ENCODE measurements at places on chromosomes 16 and 17. TPM values are rescaled to one million over a fixed set of nuclear protein-coding genes. Genes with fewer than 3 reads are reported as not detected.

KRT32 gene
- not detected for total RNA-seq

HOXB6 gene
- 0.20 TPM for total RNA-seq

- no peak for DNase-seq
Measured at GRCh38 chr17:50051606-50052005, 4.3 kb upstream of the ITGA3 start.

GRCh38 chr16:72819345-72819744 lies 228.6 kb downstream of the ZFHX3 start:
- DNase-seq = no peak

DNA sequence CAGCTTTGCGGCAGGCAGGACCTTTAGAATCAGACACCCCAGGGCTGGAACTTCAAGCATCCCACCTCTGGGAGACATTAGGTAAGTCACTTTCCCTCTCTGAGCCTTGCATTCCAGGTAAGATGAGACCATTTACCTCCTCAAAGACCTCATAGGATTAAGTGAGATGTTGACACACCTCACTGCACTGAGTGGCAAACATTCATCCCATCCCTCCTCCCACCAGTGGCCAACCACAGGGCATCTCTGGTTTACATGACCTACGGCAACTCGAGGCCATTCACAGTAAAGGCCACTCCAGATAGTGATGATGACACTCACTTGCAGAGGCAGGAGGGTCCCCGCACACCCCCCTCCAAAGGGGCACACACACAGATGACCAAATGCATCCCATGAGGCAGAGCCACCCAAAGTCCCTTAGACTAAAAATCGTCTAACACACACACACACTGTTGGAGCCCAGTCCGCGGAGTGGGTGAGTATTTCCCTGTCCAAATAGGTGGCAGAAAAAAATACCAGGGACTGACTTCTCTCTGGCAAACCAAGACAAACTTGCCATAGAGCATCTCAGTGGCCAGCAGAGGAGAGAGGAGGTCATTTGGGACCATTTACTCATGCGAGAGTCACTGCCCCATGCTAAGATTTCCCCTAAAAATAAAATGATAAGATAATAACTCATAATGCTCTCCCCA lies 454.9 kb downstream of the SOX9 start:
- DNase-seq = no peak

CNGB1 gene
- not detected for total RNA-seq

NPIPB9 gene
- 0.30 TPM for total RNA-seq

- DNase-seq = no peak
Measured at GRCh38 chr17:74223901-74224300, 10.5 kb downstream of the TTYH2 start.

KRTAP1-5 gene
- total RNA-seq = not detected

DNA sequence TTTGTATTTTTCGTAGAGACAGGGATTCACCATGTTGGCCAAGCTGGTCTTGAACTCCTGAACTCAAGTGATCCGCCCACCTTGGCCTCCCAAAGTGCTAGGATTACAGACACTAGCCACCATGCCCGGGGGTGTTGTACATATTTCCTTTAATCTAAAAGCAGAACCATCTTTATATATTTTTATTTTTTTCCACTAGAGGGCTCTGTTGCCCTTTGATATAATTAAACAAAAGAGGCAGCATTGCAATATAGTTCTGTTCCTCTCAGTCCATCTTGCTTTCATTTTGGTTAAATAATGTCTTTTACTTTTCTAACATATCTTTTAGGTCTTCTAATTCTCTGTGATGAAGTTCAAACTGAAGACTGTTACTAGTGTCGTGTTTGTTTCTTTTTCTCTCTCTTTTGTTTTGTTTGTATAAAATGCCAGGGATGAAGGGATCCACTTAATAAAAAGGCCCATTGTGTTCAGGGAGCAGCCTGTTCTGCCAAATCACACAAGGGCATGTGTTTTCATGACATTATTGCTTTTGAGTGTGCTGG lies 23.4 kb downstream of the WWOX start:
- DNase-seq = no peak

DNA sequence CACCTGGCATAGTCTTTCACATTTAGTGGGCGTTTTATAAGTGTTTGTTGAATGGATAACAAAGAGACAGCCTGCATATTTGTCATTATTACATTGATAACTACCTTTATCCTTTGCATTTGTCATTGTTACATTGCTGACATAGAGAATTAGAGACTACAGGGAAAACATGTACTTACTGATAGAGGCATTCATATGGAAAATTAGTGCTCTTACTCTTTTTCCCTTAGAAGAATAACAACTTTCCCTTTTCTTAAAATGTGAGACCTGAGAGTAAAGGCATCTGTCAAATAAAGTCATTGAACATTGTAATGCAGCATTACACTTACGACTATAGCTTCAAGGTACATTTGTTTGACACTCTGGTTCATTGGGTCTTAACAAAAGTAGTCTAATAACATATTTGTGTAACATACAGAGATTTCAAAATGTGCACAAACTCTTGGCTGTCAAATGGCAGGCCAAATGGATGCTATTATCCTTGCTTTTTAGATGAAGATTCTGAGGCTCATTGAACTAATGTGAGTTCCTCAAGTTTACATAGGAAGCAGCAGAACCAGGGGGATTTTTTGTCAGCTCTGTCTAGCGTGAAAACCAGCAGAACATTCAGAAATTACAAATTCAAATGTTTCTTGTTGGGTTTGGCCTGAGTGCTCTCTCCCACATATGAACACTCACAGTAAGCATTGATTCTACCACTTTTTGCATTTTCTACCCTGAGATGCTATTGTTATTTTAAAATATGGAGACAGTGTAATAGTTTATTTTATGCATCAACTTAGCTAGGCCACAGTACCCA lies 28.5 kb downstream of the SMIM36 start:
- DNase-seq = no peak

PLA2G10 gene
- not detected for total RNA-seq

DNA sequence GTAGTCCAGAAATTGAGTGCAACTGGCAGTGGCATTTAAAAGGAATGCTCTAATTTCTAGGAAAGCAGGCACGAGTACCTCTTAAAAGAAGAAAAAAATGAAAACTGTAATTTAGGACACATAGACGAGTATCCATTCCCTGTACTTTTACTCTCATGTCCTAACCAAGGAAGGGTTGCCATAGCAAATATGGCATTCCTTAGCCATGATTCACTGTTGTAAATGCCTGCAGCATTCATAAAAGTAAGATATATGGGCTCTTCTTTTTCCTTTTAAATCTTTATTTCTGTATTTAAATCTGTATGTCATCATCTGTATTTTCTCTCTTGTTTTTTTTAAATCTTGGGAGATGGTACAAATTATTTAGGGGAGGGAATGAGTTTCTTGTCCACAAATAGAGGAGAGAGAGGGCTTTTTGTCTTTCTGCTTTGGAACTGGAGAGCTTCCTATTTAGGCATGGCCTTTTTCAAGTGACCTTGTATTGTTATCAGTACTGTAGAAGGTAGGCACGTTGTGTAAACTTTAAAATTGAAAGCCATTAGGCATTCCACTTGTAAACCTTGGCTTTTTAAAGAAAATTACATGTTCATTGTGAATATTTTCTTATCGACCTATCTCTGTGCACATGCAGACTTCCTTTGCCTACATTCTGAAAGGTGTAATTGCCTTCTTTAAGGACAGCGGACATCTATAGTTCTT lies 50.0 kb downstream of the TENT4B start:
- DNase-seq = no peak

PGS1 gene
- 18.3 TPM for total RNA-seq

PRR11 gene
- total RNA-seq = 1.1 TPM

CHST5 gene
- 0.07 TPM for total RNA-seq

STH gene
- not detected for total RNA-seq

DNA sequence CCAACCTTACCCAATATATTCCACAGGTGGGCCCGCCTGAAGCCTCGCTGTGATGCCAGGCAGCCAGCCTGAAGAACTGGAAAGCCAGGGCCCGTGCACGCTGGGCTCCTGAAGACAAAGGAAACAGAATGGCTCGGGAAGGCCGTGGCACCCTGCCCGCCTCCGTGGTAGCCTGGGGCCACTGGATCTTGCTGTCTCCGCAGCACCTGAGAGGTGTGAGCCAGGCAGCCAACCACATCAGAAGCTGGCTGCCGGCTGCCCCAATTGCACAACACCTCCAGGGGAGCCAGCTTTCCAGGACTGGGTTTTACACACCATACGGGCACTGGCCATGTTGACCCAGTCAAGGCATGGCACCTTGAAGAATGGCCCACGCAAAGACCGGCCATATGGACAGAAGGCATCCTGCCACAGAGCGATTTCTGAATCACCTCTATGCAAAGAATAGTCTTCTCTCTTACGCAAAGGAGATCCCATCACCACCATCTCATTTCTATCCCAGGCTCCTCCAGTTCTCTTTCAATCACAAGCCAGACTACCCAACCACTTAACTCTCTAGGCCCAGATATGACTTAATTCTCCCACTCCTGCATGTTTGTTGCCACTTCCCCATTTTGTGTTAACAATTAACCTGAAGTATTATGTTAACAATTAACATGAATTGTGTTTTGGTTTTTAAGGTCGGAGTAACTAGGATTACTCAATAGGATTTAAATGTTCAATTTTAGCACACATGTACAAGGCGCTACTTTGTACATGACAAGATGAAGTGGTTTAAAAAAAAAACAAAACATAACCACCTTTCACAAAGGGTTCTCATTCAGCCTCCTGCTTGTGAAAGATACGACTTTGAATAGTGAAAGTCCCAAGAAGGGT lies 32.1 kb downstream of the ZFHX3 start:
- DNase-seq = no peak

DNA sequence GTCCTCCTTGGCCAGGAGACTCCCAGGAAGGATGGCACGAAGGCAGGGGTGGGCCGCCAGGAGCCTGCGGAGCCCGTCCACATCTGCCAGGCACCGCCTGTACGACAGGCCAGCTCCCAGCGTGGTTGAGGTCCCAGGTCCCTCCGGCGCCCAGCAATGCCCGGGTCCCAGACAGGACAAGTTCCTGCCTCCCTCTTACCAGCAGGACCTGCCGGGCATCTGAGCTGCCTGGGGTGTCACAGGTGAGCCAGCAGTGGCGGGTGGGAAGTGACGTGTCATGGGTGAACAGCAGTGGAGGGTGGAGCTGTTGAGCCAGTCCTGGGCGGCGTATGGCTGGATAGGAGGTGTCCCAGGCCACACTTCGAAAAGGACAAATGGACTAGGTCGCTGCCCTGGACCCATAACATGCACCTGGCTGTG lies 15.7 kb upstream of the BAHCC1 start:
- no peak for DNase-seq

ZP2 gene
- not detected for total RNA-seq

DNA sequence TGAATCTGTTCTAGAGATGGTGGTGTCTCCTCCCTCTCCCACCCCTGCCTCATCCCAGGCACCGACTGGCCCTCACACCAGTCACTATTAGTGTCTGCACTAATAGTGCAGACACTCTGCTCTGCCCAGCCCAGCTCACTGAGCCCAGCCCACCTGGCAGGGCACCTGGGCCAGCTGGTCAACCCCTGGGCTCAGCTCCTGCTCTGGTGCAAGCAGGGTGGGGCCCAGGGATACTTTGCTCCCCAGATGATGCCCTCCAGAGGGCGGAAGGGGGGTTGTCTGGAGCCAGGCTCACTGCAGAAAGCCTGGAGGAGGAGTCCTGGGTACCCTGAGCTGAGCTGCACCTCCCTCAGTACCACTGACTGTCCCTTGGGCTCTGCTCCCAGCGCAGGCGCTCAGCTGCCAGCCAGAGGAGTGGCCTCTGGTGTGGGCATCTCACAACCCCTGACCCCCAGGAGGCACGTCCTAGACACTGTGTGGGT lies 14.5 kb downstream of the RAB11FIP4 start:
- DNase-seq = no peak

GP2 gene
- not detected for total RNA-seq

- DNase-seq = peak; percentile 62
Measured at GRCh38 chr17:16215002-16215272, 397 bp downstream of the NCOR1 start.

STX1B gene
- 0.40 TPM for total RNA-seq

WSCD1 gene
- total RNA-seq = 11.6 TPM

FNDC8 gene
- total RNA-seq = not detected

DNA sequence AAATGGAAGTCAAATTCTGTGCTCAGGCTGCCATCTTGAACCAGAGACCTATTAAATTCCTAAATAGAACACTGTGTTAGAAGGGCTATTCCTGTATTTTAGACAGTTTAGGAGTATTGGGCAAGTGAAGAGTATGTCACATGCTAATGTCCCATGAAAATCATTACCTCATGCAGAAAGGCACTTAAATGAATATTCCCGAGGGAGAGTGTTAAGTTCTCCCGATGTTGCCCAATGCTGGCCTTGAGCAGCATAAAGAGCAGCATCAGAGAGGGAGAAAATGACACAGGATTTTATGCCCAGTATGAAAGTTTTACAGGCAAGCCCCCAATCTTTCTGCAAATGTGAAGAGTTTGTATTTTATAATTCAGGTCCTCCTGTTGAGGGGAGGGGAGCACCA lies 28.2 kb upstream of the SHISA6 start:
- DNase-seq = no peak

KRT15 gene
- total RNA-seq = 0.32 TPM

CA4 gene
- total RNA-seq = 17.0 TPM

BEAN1 gene
- 3.3 TPM for total RNA-seq

- DNase-seq = no peak
Measured at GRCh38 chr17:79950306-79950705, 85.4 kb downstream of the TBC1D16 start.

GRCh38 chr16:79554912-79555311 lies 45.6 kb downstream of the MAF start:
- DNase-seq = no peak

DNA sequence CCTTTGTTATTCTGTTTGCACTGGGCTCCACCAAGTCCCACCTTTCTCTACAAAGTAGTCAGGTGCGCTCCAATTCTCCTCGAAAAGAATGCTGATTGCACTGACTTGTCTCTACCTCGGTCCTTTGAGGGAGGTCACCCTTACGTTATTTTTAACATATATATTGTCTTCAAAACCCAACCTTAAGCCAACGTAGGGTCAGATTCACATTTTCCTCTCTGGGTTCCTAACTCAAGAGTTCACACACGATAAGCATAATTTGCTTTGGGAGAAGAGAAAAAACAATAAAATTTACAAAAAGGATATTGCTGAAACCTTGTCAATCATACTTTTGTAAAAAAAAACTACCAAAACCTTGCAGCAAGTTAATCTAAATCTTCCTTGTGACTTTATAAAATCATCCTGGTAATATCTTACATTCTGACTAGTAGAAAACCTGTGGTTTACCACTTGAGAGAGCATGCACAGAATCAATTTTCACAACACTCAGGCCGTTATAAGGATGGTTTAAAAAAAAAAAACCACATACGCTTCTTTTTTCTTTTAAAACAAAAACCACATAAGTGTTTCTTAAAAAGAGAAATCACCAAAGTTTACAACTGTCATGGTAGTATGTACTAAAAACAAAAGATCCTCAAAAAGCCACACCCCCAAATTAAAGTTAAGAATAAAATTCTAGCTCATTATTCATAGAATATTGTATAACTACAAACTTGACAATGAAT lies 72.2 kb upstream of the TRAP1 start:
- DNase-seq = no peak

GPR142 gene
- 0.15 TPM for total RNA-seq

UNKL gene
- total RNA-seq = 16.4 TPM

NPIPA3 gene
- total RNA-seq = 2.3 TPM

- no peak for DNase-seq
Measured at GRCh38 chr17:64024781-64025731, 4.6 kb upstream of the ICAM2 start.

Data from left ventricle myocardium superior (tissue), 1 donor.